ENCODE measurements at places on chromosomes 4 and X. TPM values are rescaled to one million over a fixed set of nuclear protein-coding genes. Genes with fewer than 3 reads are reported as not detected.

DNA sequence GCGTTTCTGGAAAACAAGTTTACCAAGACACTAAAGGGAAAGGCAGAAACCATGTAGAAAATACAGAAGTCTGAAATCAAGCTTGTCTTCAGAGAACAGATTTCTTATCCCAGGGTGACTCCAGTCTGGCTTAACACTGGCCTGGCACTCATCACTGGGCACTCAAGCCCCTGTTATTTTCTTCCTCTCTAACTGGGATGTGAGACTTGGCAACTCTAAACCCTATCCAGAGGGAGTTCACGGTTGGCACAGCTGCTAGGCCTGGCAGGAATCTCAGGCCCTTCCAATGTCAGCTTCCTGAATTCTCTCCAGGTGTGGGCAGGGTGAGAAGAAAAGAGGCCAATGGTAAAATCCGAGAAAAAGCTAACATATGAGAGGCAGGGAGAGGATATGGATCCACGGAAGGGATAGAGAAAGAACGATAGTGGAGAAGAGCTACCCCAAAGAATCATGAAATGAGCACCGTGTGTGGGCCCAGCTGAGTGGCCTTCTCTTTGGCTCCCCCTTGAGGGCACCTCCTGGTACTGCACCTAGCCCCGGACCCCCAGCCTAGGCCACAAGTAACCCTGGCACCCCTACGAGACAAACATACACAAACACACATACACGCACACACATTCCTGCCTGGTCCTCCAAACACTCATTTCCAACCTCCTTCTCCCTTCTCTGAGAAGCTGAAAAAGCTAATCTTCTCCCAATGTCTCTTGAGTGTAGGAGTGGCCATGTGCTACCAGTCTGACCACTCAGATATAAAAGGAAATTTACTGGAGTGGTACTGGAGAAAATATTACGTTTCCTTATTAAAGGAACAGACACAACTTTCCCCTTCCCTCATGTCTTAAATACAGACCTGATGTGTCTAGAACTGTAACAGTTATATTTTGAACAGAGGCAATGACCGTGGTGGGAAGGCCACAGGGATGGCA, 16.6 kb upstream of the PTCHD1 start:
- peak; percentile 51 for DNase-seq

SLC34A2 gene
- 2.2 TPM for total RNA-seq

ADH5 gene
- 213 TPM for total RNA-seq

- no peak for DNase-seq
Observed at GRCh38 chr4:122212880-122213279, 60.7 kb downstream of the BLTP1 start.

DNA sequence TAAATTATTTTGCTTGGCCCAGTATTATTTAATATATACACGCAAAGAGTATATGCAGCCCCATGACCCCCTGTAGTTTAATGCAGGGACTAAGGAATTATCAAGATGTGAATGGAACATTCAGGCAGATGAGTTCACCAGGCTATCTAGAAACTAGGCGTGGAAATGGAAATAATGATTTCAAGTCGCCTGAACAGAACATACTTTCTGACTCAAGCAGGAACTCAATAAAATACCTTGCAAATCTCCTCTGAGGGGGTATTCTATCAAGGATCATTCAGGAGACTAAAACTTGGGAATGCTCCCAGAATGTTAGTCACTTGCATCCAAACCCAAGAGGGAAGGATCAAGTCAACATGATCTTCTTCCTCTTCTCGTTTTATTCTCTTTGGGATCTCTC, 59.6 kb upstream of the RASSF6 start:
- DNase-seq, result no peak

ATP6AP1 gene
- total RNA-seq, result 82.1 TPM

NELFA gene
- 54.2 TPM for total RNA-seq

DNA sequence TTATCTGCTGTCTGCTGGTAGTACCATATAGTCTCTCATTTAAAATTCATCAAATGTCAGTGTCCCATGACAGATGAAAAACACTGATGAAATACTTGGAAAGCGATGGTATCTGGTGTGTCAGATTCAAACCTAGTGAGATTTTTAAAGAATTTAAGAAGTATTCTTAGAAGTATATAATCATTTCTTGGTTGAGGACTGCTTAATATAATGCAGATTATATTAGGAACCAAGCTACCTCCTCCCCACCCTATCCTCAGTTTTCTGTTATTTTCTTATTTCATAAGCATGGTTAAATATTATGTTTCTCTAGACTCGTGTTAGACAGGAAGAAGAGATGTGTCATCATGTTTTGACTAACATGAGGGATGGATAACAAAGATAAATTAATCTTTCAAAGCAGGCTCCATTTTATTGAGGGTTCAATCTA, 118.5 kb downstream of the GLUD2 start:
- DNase-seq, result no peak

GRCh38 chr4:144355811-144356757, 215.6 kb upstream of the GYPA start:
- no peak for DNase-seq

GRCh38 chr4:164204434-164204833, 549.5 kb upstream of the SMIM31 start:
- no peak for DNase-seq

DNA sequence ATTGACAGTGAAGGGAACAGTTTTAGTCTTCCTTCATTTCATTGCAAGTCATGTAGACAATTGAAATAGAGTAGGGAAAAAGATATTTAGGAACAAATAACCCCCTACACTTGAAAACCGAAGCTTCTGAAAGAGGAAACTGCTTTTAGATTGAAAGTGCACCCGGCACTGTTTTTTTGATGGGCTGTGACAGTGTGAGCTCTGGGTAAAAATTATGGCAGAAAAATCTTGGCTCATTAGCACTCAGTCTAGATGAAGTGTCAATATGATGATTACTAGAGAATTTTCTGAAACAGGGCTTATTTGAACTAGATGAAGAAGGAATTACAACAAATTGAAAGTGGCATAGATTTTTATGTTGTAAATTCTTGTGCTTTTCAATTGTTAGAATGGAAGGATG, 1132.4 kb downstream of the RAPGEF2 start:
- DNase-seq, result no peak

GRCh38 chr4:81966676-81967075, 407.1 kb downstream of the HNRNPD start:
- no peak for DNase-seq

SUPT20HL1 gene
- not detected for total RNA-seq

DMRTC1B gene
- 6.3 TPM for total RNA-seq

- DNase-seq, result no peak
Observed at GRCh38 chrX:48090123-48090522, 18.7 kb upstream of the ZNF630 start.

- DNase-seq, result no peak
Observed at GRCh38 chr4:32830160-32830559, 2110.0 kb downstream of the PCDH7 start.

GRCh38 chr4:151540728-151541388, 131.9 kb downstream of the FHIP1A start:
- DNase-seq, result no peak

RLIM gene
- total RNA-seq, result 33.1 TPM

PFKFB1 gene
- 0.77 TPM for total RNA-seq

LINC00632 gene
- 152 TPM for total RNA-seq

DNA sequence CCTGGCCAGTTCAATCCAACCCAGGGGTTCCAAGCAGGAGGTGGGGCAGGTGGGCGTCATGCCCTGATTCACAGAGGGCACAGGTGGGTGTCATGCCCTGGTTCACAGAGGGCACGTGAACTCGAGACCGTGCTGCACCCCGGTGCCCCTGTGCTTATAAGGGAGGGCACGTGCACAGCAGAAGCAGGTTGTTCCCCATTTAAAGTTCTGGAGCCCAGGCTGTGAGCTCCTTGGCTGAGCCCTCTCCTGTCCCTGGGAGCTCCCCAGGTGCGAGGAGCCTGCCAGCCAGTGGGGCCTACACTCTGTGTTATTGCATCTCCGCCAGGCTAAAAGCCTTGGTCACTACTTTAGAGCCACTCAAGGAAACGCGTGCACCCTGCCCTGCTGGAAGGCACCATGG, 3.2 kb upstream of the CPZ start:
- no peak for DNase-seq

- no peak for DNase-seq
Observed at GRCh38 chrX:19672222-19672812, 157.0 kb upstream of the MAP3K15 start.

GRCh38 chr4:130563185-130563888, 1467.4 kb downstream of the C4orf33 start:
- DNase-seq, result peak; percentile 23

GRCh38 chr4:8610858-8611616, 18.5 kb downstream of the CPZ start:
- no peak for DNase-seq

GRCh38 chr4:168812806-168813205, 197.2 kb downstream of the CBR4 start:
- no peak for DNase-seq

FMR1NB gene
- not detected for total RNA-seq

- DNase-seq, result no peak
Observed at GRCh38 chr4:4430492-4431195, 43.7 kb downstream of the NSG1 start.

All from progenitor cell of endocrine pancreas (in vitro differentiated cells).